A549 treated with Hydrocortisone at 1 μM for 4 hours (cell line): ENCODE measurements at places on chromosomes 12 and 14. TPM values are rescaled to one million over a fixed set of nuclear protein-coding genes. Genes with fewer than 3 reads are reported as not detected.

Gene CLEC4C
- total RNA-seq: not detected in 5 replicates

Gene XPOT
- total RNA-seq: 40.4 to 48.9 TPM (median 48.5 TPM) in 5 replicates

Gene CEBPE
- total RNA-seq: 0.07 to 0.08 TPM in 2 of 5 replicates, not detected in the others

Gene PKP2
- 6.5 to 8.1 TPM (median 7.8 TPM) in 5 replicates for total RNA-seq

Gene KRT6A
- total RNA-seq: 10.3 to 13.4 TPM (median 11.2 TPM) in 5 replicates

Gene CLEC2A
- total RNA-seq: not detected in 5 replicates

Gene TMBIM4
- total RNA-seq: 48.7 to 57.6 TPM (median 52.6 TPM) in 5 replicates

Gene TAS2R9
- not detected in 5 replicates for total RNA-seq

Gene NTS
- total RNA-seq: 56.8 to 100 TPM (median 81.1 TPM) in 5 replicates

Gene LTBP2
- 7.6 to 12.4 TPM (median 10.8 TPM) in 5 replicates for total RNA-seq

Gene EFS
- total RNA-seq: not detected in 5 replicates

Gene KLRC2
- total RNA-seq: 1.4 to 2.2 TPM (median 1.7 TPM) in 5 replicates

Gene MSI1
- 1.2 to 1.5 TPM (median 1.3 TPM) in 5 replicates for total RNA-seq
